ENCODE measurements at places on chromosomes 16 and 17. TPM values are rescaled to one million over a fixed set of nuclear protein-coding genes. Genes with fewer than 3 reads are reported as not detected.

Gene CLEC18A
- total RNA-seq = under 0.01 TPM

Gene CRYM
- total RNA-seq = 1.3 TPM

Gene KLHL10
- 0.16 TPM for total RNA-seq

Gene SYCE1L
- total RNA-seq = 0.32 TPM

Gene CCR7
- not detected for total RNA-seq

Gene KIAA0513
- total RNA-seq = 26.3 TPM

Gene HEATR9
- total RNA-seq = not detected

Gene TRAPPC1
- 66.2 TPM for total RNA-seq

Gene RNF43
- under 0.01 TPM for total RNA-seq

Gene SLC5A2
- total RNA-seq = under 0.01 TPM

Gene SCNN1G
- total RNA-seq = not detected

Gene HOXB2
- total RNA-seq = 2.3 TPM

Gene CCL16
- not detected for total RNA-seq

Gene PEX12
- 4.1 TPM for total RNA-seq

Gene CACNG4
- total RNA-seq = not detected

Gene CDH5
- under 0.01 TPM for total RNA-seq

Gene C16orf46
- total RNA-seq = 0.34 TPM

Gene NPIPB5
- total RNA-seq = 54.5 TPM
